ENCODE measurements at places on chromosomes 3 and 15.

DNA sequence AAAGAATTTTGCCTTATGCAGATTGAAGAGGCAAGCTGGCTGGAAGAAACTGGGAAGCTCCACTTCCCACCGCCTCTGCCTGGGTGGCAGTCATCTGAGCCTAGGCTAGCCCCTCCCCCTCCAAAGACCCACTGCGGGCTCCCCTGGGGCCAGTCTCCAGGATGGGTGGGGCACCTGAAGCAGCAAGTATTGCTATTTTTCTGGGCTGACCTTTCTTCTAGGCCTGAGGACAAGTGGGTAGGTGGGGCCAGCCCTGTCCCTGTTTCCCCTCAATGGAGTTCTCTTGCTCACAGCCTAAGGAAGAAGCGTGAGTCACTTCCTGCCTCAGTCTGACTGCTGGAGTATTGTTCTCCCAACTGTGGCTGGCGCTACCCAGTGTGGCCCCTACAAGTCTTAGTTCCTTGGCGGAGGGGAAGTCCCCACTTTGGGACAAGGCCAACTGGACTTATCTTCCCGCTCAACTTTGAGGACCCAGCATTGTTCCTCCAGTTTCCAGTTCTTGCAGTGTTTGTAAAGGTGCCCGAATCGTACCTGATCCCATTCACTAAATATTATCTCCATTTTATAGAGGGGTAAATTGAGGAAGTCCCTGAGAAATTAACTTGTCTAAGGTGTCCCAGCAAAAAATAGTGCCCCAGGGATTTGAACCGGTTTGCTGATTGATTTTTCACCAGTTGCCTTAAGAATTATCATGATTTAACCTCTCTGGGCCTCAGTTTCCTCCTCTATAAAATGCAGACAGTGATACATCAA, 1.4 kb downstream of the FURIN start:
- DNase-seq: peak; percentile 39

- no peak for DNase-seq
These were observed 921.3 kb upstream of the NR2F2 start for GRCh38 chr15:95409211-95409610.

GRCh38 chr3:60131618-60132017, 1081.8 kb upstream of the CFAP20DC start:
- DNase-seq: no peak

- DNase-seq: no peak
These were observed 198.3 kb downstream of the OPA1 start for GRCh38 chr3:193791041-193792032.

DNA sequence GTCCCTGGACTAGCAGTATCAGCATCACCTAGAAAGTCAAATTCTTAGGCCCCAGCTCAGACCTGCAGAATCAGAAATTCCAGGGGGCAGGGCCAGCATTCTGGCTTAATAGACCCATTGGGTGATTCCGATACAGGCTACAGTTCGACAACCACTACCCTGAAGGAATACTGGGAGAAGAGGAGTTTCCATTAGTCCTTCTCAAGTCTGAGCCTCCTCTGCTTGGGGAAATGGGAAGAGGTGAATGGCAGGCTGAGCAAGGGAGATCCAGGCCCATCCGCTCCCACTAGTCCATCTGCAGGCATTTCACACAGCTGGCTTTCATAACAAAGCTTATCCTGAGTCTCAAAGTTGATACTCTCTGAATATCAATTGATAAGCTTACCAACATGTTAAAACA, 69.1 kb downstream of the MECOM start:
- no peak for DNase-seq

- no peak for DNase-seq
These were observed 7.7 kb downstream of the NCKIPSD start for GRCh38 chr3:48678056-48678455.

- DNase-seq: no peak
These were observed 25.2 kb downstream of the ARHGEF3 start for GRCh38 chr3:56776556-56776950.

- DNase-seq: no peak
These were observed 26.8 kb downstream of the RHCG start for GRCh38 chr15:89469426-89470096.

GRCh38 chr3:52136513-52136912, 17.7 kb downstream of the POC1A start:
- no peak for DNase-seq

- no peak for DNase-seq
These were observed 60.6 kb downstream of the SLC12A8 start for GRCh38 chr3:125151916-125152315.

- DNase-seq: no peak
These were observed 64.2 kb downstream of the MAGI1 start for GRCh38 chr3:65974509-65974908.

- no peak for DNase-seq
These were observed 7.2 kb downstream of the RPL22L1 start for GRCh38 chr3:170862618-170863374.

DNA sequence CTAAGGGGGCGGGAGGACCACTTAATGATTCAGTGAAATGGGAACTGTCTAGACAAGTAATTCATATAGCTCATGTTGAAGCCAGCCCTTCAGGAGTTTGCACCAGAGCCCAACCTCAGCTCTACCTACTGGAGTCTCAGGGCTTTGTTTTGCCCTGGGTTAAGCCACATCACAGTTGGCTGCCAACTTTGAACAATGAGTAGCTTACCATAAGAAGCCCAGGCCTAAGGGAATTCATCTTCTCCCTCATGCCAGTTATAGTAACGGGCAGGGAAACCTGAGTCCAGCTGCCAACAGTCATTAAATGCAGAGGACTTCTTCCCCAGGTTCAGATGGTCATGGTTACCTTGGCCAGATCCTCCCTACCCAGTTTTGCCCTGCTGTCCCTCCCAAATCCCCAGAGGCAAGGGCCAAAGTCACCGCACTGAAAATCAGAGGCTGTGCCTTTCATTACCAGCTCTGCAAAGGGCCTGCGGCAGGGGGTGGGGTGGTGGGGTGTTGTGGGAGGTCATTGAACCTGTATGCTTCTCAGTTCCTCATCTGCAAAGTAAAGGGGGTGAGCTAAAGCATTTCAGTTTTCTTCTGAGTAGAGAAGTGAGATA, 302.2 kb upstream of the NR2E3 start:
- DNase-seq: no peak

GRCh38 chr3:179348325-179349013, 960 bp downstream of the MFN1 start:
- no peak for DNase-seq

DNA sequence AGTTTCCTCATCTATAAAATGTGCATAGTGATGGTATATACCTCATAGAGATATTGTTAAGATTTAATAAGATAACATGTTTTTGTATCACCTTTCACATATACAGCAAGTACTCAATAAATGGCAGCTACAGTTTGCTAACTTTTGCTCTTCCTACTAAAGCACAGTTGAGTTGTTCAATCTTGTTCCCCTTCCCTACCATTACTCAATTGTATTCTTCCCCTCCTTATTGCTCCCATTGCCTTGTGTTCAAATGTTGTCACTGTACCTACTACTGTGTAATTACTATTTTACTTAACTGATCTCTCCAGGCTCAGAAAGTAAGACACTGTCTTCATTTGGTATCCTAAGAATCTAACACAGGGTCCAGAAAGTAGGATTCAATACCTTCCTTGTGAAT, 5.5 kb downstream of the CD47 start:
- DNase-seq: no peak

- DNase-seq: no peak
These were observed 76.0 kb downstream of the PTPRG start for GRCh38 chr3:61637088-61638051.

DNA sequence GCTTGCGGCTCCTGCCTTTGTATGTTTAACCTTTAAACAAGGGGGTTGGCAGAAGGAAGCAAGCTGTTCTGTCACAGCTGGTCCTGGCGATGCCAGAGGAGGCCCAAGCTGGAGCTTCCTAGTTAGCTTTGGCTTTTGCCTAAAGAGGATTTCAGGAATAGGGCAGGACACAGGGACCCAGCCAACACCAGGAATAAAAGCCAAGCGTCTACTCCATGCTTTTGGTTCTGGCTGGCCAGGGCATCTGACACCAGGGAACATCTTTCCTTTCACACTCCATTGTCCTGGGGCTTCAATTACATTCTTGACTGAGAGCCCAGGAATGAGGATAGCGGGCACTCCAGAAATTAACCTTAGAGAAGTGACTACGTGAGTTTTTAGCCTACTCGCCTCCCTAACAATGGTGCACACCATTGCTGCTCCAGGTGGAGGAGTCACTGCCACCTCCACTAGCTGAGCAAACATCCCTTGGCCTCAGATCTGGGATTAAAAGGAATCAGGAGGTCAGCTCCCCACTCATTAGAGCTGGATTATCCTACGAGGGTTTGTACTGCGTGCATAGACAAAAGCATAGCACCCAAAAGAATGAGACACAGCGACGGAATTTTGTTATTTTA, 38.2 kb downstream of the TPM1 start:
- DNase-seq: no peak

DNA sequence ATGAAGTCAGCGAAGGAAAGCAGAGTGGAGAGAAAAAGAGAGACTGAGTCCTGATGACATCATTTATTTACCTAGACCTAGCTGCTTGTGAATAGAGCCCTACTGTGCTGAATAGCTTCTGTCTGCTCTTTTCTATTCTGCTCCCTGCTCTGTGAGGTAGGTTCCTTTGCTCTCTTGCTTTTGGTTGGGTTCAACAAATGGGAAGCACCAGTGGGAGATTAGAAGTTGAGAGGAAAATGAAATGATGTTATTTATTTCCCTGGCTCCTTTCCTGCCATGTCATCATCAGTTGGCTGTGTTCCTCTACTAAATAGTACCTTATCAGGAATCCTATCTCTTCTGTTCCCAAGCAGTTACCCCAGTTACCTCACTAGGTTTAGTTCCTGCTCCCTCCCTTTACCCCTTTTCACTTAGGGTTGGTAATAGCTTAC, 23.5 kb downstream of the DTWD1 start:
- DNase-seq: no peak

DNA sequence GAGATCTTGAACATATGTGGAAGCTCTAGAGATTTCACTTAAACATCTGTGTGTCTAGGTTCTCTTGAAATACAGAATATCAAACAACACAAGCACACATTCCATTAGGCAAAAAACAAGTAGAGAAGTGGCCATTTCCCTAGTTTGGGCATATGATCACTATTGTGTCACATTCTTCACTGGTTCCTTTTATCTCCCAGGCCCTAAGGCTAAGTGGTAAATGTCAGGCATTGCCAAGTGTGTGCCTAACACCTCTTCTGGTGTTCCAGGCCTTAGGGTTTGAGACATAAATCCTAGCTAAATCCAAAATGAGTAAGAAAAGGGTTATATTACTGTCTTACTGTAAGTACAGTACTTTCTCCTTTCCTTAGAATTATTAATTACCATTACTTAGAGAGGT, 880.1 kb downstream of the PDCD6IP start:
- no peak for DNase-seq

DNA sequence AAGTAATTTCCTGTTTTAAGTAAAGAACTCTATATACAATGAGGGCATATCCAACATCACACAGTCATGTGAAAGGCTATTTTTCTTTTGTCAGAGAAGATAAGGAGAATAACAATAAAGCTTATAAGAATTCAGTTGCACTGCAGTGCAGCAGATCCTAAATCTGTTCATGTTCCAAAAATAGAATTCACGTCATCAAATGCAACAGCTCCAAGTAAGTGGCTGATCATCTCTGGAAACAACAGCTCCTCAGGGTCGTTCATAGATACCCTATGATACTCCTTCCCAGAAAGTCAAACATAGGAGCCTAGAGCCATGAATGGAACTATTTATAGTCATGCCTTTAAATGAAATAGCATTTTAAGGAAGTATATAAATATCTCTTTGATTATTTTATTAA, 100.2 kb downstream of the FMN1 start:
- no peak for DNase-seq

- DNase-seq: no peak
These were observed 59.5 kb upstream of the TMEM115 start for GRCh38 chr3:50418850-50419249.

- DNase-seq: no peak
These were observed 142.8 kb upstream of the PLSCR5 start for GRCh38 chr3:146747928-146748327.

DNA sequence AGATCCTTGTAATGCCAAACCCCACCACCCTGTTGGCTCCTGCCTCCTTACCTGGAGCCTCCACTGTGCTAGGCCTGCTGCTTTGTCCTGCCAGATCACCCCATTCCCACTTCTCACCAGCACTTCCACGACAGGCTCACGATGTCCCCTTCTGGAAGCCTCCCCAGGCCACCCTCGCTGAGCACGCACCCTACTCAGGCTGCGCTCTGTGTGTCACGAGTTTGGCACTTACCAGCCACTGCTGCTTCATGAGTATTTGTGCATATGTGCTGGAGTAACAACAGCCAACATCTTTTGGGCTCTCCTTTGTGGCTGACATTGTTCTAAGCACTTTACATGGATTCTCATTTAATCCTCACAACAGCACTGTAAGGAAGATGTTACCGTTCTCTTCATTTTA, 58.1 kb downstream of the PDIA5 start:
- DNase-seq: no peak

GRCh38 chr3:156360083-156360482, 194.8 kb downstream of the SSR3 start:
- DNase-seq: no peak

GRCh38 chr3:48405343-48405881, 24.5 kb downstream of the PLXNB1 start:
- no peak for DNase-seq

- DNase-seq: no peak
These were observed 165.1 kb upstream of the ATP10A start for GRCh38 chr15:26028086-26028740.

GRCh38 chr3:14431917-14432834, 29.8 kb downstream of the SLC6A6 start:
- peak; percentile 93 for DNase-seq

DNA sequence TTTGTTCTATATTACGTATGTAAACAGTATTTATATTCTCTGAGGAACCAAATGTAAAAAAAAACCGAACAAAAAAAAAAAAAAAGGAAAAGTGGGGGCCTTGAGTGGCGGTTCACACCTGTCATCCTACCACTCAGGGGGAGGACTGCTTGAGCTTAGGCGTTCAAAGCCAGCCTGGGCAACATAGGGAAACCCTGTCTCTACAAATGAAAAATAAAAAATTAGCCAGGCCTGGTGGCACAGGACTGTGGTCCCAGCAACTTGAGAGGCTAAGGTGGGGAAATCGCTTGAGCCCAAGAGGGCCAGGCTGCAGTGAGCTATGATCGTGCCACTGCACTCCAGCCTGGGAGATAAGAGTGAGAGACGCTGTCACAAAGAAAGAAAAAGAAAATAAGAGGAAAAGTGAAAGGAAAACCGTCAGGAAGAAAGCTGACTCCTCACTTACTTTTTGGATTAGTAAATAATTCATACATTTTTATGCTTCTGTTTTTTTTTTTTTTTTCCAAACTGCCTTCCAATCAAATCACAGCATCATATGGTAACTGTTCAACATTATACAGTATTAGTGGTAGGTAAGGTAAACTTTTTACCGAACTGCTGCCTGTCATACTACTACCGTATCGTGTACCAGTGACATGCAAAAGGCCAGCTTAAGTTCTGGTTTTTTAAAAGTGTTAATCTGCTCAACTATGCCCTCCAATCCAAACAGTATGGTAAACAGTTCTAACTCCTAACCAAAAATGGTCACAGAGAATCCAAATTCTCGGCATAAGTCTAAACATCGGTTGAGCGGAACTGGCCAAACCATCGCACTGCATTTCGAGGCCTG, 1.2 kb downstream of the PHC3 start:
- peak; percentile 54 for DNase-seq
